ENCODE measurements at places on chromosomes 2 and 18. TPM values are rescaled to one million over a fixed set of nuclear protein-coding genes. Genes with fewer than 3 reads are reported as not detected.
A peak's percentile ranks its signal among the peaks of the same experiment; 100 is the strongest.

GRCh38 chr2:239975665-239976064, 49.5 kb downstream of the NDUFA10 start:
- peaks cover 64% of the 10 kb centered on the region for H3K36me3 ChIP-seq
- DNase-seq: no peak
- no peak overlapping the region for H3K4me3 ChIP-seq

DNA sequence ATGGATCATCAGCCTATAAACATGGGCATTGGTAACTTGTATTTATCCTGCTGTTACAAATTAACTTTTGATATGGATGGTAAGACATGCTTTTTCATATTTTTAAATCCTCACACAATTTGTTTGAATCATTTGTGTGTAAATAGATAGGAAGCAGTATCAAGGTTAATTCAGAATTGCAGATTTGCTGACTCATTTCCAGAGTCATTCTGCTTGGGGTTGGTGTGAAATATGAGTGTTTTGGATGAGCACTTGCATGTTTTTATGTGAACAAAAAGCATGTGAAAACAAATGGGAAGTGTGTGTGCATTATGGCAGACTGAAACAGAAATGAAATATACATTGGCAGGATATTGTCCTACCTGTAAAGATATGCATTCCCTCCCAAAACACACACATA, 11.8 kb downstream of the CCDC85A start:
- peaks cover 5% of the 10 kb centered on the region for H3K4me1 ChIP-seq
- H3K27me3 ChIP-seq: no peaks in the 10 kb centered on the region
- H3K36me3 ChIP-seq: no peaks in the 10 kb centered on the region

The ZAP70 gene
- 0.44 TPM for total RNA-seq

GRCh38 chr18:48548921-48549320, 10.1 kb downstream of the CTIF start:
- H3K4me3 ChIP-seq: no peak overlapping the region
- peaks cover 84% of the 10 kb centered on the region for H3K4me1 ChIP-seq
- H3K27me3 ChIP-seq: no peaks in the 10 kb centered on the region
- H3K36me3 ChIP-seq: peaks cover 30% of the 10 kb centered on the region
- H3K27ac ChIP-seq: peak overlapping the region; percentile 90

DNA sequence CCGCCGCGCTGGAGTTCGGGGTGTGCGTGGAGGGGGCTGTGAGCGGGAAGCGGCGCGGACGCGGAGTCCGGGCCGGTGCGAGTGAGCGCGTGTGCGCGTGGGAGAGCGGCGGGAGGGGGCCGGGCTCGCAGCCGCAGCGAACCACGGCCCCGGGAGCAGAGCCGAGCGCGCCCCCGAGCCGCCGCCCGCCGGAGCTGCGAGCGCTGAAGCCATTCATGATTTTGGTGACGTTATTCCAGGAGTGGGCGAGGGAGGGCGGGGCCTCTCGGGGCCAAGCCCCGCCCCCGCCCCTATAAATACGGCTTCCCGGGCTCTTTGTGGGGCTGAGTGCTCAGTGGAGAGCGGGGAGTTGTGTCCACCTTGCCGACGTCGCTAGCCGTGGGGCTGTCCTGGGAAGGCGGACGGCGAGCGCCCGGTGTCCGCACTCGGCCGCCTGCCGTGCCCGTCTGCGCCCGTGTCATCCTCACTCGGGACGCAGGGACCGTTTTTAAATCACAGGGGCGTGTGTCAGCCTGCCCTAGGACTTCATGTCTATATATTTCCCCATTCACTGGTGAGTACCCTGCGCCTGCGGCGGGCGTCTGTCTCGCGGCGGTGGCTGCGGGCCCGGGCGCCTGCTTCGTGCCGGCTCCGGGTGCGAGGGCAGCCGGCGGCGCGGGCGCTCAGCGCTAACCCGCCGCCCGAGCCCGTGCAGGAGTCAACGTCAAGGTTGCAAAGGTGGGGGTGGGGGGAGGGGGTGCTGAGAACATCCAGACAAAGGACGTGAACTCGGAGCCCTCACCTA, at the start of gene LBH:
TSS of gene LBH (plus strand) at position 323 of the 784 bp plus-strand sequence. CDS start at position 528, 205 bp downstream.
- H3K36me3 ChIP-seq: peaks cover 12% of the 10 kb centered on the region
- no peaks in the 10 kb centered on the region for H3K27me3 ChIP-seq
- peak; percentile 95 for DNase-seq

DNA sequence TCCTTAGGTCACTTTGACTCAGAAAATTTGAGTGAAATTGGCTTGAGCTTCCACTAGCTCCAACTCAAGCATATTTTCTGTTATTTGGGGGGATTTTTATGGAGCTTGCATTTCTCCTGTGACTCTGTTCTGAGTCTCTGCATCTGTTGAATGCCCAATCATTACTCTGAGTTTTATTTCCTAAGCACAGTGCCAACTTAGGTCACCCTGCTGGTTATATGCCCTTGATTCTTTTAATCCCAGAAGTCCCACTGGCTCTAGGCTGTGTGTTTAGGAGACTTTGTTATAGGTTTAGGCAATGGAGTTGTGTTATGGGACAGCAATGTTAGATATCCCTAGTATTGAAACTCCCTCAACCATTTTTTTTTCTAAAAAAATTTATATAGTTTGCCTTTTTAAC, 198.2 kb upstream of the DTNA start:
- H3K4me3 ChIP-seq: no peak overlapping the region

DNA sequence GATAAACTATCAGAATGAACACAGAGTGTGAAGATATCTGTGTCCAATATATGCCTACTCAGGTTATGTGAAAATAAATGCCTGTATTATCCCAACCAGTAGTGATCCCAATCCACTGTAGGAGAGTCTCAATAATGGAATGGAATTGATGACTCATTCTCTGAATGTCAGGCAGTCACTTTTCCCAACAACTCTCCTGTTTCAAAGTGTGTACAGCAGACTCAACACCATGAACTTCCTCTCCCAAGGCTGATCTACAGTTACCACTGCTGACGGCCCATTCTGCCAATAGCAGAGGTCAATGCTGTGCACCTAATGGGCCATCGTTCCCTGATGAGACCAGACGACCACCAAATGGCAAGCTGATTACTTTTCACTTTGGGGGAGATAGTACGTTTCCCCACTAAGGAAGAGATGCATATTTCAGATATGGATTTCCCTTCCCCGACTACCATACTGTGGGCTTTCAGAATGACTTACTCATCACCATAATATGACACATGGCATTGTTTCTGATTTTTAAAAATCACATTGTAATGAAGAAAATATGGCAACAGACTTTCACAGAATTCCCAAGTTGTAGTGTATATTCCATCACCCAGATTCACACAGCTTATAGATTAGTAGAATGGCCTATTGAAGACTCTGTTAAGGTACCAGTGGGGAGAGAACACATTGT, 601.7 kb upstream of the VRK2 start:
- H3K27me3 ChIP-seq: peaks cover 4% of the 10 kb centered on the region
- H3K4me3 ChIP-seq: no peak overlapping the region
- no peak overlapping the region for H3K27ac ChIP-seq
- H3K4me1 ChIP-seq: no peaks in the 10 kb centered on the region

DNA sequence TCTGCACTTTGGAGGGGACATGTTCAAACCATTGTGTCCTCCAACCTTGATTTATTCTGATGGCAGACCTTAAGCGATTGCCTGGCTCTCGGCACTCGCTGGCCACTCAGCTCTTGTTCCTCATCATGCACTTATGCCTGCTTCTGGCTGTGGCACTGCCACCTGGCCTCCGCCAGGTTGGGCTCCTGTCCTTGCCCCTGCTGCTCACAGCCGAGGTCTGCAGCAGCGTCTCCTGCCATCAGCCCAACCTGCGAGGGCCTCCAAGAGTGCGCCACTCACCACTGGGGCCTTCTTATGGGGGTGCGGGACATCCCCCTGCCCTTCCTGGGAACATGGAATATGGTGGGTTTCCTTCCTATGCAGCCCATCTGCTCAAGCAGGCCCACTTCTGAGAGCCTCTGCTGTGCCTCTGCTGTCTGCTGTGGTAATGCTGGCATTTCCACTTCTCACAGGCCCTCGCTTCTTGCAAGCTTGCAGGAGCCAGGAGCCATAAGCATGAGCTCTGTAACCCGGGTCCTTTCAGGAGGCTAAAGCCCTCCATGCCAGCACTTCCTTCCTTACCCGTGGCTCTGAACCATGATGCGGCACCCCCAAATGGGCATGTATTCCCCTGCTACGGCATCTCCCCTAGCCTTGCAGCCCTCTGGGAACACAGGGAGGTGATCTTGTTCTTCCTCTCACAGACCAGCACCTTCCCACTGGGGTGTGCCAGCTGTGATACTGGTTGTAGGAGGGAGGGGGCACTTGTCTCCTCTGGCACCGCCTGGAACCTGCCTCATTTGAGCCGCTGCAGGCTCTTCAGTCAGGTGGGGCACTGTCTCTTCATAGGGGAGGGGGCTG, 58.6 kb upstream of the HS6ST1 start:
- H3K4me3 ChIP-seq: no peak overlapping the region
- no peaks in the 10 kb centered on the region for H3K27me3 ChIP-seq
- no peak overlapping the region for H3K27ac ChIP-seq
- H3K4me1 ChIP-seq: peaks cover 46% of the 10 kb centered on the region
- DNase-seq: no peak

The CDK5R2 gene
- not detected for total RNA-seq

The TCF7L1 gene
- 31.8 TPM for total RNA-seq

GRCh38 chr2:180099308-180099707, 92.2 kb upstream of the CWC22 start:
- no peaks in the 10 kb centered on the region for H3K27me3 ChIP-seq
- H3K27ac ChIP-seq: no peak overlapping the region
- H3K4me3 ChIP-seq: no peak overlapping the region
- DNase-seq: no peak
- H3K4me1 ChIP-seq: peaks cover 13% of the 10 kb centered on the region

The MAPK4 gene
- not detected for total RNA-seq

DNA sequence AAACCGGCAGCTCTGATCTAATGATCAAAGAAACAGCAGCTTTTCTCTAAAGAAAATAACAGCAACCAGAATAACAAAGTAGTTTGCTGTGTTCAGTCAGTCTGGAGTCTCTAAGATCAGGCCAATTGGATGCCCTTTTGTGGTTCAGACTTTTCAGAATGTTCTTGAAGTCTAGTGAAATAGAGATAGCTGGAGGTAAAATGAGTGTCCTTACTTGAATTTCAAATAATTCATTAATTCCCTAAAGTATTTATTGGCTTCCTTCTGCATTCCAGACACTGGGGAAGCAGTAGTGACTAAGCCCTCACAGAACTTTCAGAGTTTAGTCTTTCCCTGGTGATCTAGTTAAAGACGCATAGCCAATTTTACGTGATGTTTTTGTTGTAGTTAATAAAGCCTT, 58.7 kb downstream of the C18orf54 start:
- peak overlapping the region; percentile 24 for H3K27ac ChIP-seq
- no peak for DNase-seq
- H3K4me1 ChIP-seq: peaks cover 14% of the 10 kb centered on the region
- no peaks in the 10 kb centered on the region for H3K36me3 ChIP-seq

The RBBP8 gene
- 21.9 TPM for total RNA-seq

The MYOM1 gene
- 0.46 TPM for total RNA-seq

All from osteocyte (in vitro differentiated cells).